ENCODE measurements at places on chromosomes 6 and 20.

GRCh38 chr20:17287503-17287902 is 60.7 kb downstream of the PCSK2 start:
- H3K27ac ChIP-seq: no peak overlapping the region
- no peaks in the 10 kb centered on the region for H3K4me1 ChIP-seq
- H3K36me3 ChIP-seq: no peaks in the 10 kb centered on the region
- no peaks in the 10 kb centered on the region for H3K27me3 ChIP-seq

DNA sequence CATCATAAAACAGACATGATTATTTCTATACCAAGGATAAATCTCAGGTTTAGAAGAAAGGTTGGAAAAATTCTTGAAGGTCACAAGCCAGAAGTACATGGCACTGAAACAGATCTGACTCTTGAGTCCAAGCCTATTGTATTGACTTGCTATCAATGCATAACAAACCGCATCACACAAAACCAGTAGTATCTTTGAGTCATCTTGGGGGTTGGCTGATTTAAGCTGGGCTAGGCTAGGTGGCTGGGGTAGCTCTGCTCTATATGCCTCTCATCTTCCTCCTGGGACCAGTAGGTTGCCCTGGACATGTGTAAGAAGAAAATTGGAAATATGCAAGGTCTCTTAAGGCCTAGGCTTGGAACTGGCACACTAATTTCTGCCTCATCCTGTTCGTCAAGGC is 37.0 kb upstream of the RAB23 start:
- H3K4me1 ChIP-seq: peaks cover 90% of the 10 kb centered on the region
- no peak for DNase-seq
- H3K27me3 ChIP-seq: no peaks in the 10 kb centered on the region
- H3K4me3 ChIP-seq: peak overlapping the region; percentile 63
- peaks cover 13% of the 10 kb centered on the region for H3K36me3 ChIP-seq
- H3K27ac ChIP-seq: peak overlapping the region; percentile 98

- H3K36me3 ChIP-seq: no peaks in the 10 kb centered on the region
- H3K4me1 ChIP-seq: peaks cover 39% of the 10 kb centered on the region
- no peaks in the 10 kb centered on the region for H3K27me3 ChIP-seq
- H3K27ac ChIP-seq: peak overlapping the region; percentile 52
Measured at GRCh38 chr6:41967312-41968287, 26.0 kb upstream of the CCND3 start.

GRCh38 chr6:470901-471448 is 79.4 kb downstream of the IRF4 start:
- no peaks in the 10 kb centered on the region for H3K36me3 ChIP-seq
- peaks cover 8% of the 10 kb centered on the region for H3K27me3 ChIP-seq
- H3K4me1 ChIP-seq: no peaks in the 10 kb centered on the region
- DNase-seq: no peak
- no peak overlapping the region for H3K4me3 ChIP-seq

GRCh38 chr20:24935140-24935539 is 13.9 kb upstream of the CST7 start:
- H3K4me3 ChIP-seq: no peak overlapping the region
- peaks cover 10% of the 10 kb centered on the region for H3K27me3 ChIP-seq
- H3K36me3 ChIP-seq: no peaks in the 10 kb centered on the region

DNA sequence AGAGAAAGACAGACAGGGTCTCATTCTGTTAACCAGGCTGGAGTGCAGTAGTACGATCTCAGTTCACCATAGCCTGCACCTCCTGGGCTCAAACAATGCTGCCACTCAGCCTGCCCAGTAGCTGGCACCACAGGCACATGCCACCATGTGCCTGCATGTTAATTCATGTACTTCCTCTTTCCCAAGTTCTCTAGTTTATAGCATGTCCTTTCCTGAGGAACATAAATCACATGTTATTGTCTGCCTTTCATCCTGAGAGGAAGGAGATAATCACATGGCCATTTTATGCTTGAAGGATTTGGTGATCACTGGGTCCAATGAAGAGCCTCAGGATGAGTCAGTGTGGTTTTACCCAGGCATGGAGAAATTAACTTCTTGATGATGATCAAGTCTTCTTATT is 47.9 kb downstream of the COL11A2 start:
- H3K4me3 ChIP-seq: no peak overlapping the region
- H3K4me1 ChIP-seq: no peaks in the 10 kb centered on the region

DNA sequence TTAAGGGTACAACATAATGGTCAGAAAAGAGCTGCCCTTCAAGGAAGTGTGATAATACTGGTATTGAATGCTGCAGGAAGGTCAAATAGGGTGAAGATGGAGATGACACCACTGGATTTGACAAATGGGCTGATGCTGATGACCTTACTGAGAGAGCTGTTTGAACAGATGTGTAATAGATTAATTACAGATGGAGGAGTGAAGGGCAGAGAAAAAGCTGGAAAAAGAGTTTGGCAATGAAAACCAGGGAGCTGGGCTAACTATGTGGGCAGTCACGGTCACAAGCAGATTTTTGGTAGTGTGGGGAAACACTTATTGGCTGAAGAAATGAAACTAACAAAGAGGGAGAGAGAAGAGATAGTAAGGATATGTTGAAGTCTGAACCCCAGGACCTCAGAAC is 83.6 kb upstream of the ENPP5 start:
- H3K27ac ChIP-seq: no peak overlapping the region
- no peak for DNase-seq
- no peak overlapping the region for H3K4me3 ChIP-seq
- no peaks in the 10 kb centered on the region for H3K4me1 ChIP-seq
- H3K36me3 ChIP-seq: no peaks in the 10 kb centered on the region

DNA sequence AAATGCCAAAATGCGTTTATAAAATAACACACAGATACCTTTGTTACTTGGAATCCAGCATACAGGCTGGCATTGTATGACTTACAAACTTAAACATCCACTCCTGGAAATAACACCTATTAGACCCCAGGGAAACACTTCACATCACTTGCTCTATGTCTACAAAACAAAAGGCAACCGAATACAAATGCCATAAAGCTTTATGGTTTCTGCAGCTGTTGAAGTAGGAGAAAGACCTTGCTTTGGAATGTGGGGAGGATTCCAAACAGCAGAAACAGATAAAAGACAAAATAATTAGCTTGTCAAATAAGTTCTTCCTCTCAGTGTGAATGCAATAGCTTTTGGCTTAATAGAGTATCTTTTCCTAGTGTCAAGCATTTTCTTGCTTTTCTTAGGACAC is 9.8 kb upstream of the AMD1 start:
- DNase-seq: no peak
- H3K36me3 ChIP-seq: no peaks in the 10 kb centered on the region
- H3K27me3 ChIP-seq: no peaks in the 10 kb centered on the region

DNA sequence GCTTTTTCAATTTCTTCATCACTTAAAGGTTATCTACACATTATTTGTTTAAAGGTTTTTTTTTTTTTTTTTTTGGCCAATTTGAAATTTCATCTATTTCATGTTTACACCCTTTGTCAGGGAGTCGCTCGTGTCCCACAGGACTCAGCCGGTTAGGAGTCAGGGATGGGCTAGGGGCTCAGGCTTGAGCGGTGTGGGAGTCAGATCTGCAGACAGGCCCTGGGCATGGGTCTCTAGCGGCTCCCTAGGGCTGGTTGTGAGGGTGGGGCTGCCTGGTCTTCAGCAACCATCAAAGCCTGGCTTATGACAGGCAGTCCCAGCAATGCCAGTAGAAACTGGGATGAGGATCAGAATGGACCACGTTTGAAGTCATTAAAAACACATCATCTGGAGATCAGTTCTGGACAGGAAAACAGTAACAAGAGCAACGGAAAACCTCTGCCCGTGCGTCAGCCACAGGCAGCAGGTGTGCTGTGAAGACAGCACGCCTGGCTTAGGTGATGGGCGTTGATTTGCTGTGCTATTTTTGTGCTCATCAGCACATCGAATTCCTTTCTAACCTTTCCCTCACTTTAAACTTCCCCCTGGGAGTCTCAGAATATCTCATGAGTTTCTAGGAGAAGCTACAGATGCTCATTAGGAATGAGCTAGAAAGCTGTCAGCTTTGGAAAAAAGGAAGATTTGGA is 91.3 kb upstream of the MPC1 start:
- H3K27ac ChIP-seq: no peak overlapping the region
- no peak overlapping the region for H3K4me3 ChIP-seq
- H3K4me1 ChIP-seq: no peaks in the 10 kb centered on the region

- H3K4me3 ChIP-seq: no peak overlapping the region
- peaks cover 1% of the 10 kb centered on the region for H3K27me3 ChIP-seq
- H3K4me1 ChIP-seq: peaks cover 18% of the 10 kb centered on the region
- no peak overlapping the region for H3K27ac ChIP-seq
Measured at GRCh38 chr6:137309078-137309762, 90.0 kb upstream of the IFNGR1 start.

DNA sequence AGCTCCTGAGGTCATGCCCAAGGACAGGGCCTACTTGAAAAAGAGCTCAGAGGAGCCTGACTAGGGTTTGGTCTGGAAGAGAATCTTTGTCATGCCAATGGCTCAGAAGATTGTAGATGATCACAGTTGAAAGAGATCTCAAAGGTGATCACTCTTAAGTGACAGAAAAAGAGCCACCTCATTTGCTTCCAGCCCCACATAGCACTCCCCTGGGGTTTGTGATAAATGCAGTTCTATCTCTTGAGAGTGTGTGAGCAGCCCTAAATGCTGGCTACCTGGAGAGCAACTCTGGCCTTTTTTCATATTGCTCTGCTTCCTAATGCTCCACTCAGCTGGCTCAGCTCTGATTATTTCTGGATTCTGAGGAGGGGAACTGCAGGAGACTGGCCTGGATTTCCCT is 39.3 kb downstream of the KLHL32 start:
- no peak overlapping the region for H3K4me3 ChIP-seq
- no peaks in the 10 kb centered on the region for H3K4me1 ChIP-seq
- no peaks in the 10 kb centered on the region for H3K27me3 ChIP-seq
- no peaks in the 10 kb centered on the region for H3K36me3 ChIP-seq
- no peak for DNase-seq

GRCh38 chr6:33373960-33374910 is 17.4 kb upstream of the KIFC1 start:
- H3K4me1 ChIP-seq: peaks cover 22% of the 10 kb centered on the region
- H3K4me3 ChIP-seq: no peak overlapping the region
- peaks cover 8% of the 10 kb centered on the region for H3K27me3 ChIP-seq
- DNase-seq: no peak
- no peak overlapping the region for H3K27ac ChIP-seq

- H3K4me3 ChIP-seq: no peak overlapping the region
- H3K27ac ChIP-seq: no peak overlapping the region
- peaks cover 48% of the 10 kb centered on the region for H3K4me1 ChIP-seq
- no peak for DNase-seq
- H3K27me3 ChIP-seq: no peaks in the 10 kb centered on the region
- H3K36me3 ChIP-seq: peaks cover 13% of the 10 kb centered on the region
Measured at GRCh38 chr6:169075915-169076654, 177.6 kb downstream of the THBS2 start.
